ENCODE measurements at places on chromosomes 1 and 21.

- no peak for DNase-seq
Observed at GRCh38 chr1:162629077-162629627, 3.1 kb upstream of the DDR2 start.

DNA sequence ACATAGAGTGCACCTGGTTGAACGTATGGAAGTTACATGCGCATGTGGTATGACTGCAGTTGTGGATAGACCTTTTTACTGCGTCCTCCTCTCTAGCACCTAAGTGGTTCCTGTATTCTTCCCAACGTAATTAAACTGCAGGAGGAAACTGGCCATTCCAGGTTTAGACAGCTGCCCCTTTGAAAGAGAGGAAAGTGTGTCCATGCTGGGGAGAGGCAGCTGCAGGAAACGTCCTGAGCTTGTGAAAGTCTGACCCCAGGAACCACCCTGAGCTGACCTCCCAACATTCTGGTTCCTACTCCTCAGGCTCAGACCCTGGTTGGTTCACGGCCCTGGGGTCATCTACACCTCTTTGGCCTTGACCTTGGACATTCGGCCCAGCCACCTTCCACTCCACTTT is 309.3 kb downstream of the DISC1 start:
- DNase-seq: no peak

GRCh38 chr21:19290328-19290727 is 886.7 kb upstream of the TMPRSS15 start:
- no peak for DNase-seq

DNA sequence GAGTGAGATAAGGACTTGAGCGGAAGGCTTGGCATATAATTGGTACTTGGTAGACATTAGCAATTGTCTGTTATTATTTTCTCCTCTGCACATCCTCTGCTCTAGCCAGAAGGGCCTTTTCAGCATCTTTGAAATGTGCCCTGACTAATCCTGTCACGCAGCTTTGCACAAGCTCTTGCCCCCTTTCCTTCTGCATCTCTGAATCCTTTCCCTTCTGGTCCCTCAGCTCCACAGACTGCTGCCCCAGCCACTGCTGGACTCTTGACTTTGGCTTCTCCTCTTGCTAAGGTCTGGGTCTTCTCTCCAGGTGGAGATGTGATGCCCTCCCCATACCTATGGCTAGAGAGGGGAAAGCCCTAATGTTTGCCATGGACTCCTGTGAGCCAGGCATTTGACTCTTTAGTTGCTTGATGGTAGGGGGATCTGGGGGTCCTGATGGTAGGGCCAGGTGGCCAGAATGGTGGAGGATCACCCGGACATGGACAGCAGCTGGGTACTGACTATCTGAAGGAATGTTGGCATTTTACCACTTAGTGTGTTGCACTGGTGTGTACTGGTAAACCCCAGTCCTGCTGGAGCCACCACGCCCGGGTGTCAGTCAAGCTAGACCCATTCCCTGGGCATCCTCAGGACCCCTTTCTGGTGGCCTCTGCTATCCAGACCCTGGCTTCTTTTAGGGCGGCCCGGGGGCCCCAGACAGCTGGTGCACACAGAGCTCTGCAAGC is 4.4 kb downstream of the HPCA start:
- DNase-seq: no peak

DNA sequence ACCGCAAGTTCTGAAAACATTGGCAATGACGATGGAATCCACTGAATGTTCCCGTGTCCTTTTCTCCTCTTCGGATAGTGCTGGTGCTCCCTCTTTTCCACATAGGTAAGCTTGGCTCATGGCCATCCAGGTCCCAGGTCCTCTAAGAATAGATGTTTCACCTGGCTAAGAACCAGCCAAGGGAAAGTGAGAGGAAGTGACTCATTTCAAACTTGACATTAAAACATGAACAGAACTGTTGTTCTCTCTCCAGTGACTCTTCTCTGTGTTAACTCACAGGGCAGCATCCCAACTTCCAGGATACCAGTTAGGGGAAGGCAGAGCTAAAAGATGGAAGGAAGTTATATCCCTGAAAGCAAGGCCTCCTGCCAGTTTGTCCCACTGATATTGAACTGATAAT is 493.8 kb upstream of the CHRM3 start:
- DNase-seq: no peak

- DNase-seq: no peak
Observed at GRCh38 chr1:61419657-61420056, 305.3 kb downstream of the TM2D1 start.

- DNase-seq: no peak
Observed at GRCh38 chr1:27601321-27601770, 2.6 kb downstream of the AHDC1 start.

GRCh38 chr1:221549815-221550214 is 192.1 kb downstream of the DUSP10 start:
- DNase-seq: no peak

GRCh38 chr1:113479713-113480676 is 89.7 kb downstream of the MAGI3 start:
- DNase-seq: no peak

DNA sequence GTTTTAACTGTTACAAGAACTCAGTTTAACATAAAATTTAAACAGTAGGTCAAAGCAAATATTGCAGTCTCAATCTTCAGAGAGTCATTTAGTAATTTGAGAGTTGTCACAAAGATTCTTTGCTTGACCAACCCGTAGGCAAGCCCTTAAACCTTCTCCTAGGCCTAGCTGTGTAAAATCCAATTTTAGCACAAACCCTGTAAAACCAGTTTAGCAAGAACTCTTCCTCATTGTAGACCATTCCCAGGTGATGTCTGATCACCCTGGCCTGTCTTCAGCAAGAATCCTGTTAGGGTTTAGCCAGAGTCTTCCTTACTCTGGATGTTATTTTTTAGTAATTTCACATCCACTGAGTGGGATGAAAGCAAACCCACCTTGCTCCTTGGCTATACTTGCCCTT is 30.1 kb downstream of the LRIG2 start:
- DNase-seq: no peak

DNA sequence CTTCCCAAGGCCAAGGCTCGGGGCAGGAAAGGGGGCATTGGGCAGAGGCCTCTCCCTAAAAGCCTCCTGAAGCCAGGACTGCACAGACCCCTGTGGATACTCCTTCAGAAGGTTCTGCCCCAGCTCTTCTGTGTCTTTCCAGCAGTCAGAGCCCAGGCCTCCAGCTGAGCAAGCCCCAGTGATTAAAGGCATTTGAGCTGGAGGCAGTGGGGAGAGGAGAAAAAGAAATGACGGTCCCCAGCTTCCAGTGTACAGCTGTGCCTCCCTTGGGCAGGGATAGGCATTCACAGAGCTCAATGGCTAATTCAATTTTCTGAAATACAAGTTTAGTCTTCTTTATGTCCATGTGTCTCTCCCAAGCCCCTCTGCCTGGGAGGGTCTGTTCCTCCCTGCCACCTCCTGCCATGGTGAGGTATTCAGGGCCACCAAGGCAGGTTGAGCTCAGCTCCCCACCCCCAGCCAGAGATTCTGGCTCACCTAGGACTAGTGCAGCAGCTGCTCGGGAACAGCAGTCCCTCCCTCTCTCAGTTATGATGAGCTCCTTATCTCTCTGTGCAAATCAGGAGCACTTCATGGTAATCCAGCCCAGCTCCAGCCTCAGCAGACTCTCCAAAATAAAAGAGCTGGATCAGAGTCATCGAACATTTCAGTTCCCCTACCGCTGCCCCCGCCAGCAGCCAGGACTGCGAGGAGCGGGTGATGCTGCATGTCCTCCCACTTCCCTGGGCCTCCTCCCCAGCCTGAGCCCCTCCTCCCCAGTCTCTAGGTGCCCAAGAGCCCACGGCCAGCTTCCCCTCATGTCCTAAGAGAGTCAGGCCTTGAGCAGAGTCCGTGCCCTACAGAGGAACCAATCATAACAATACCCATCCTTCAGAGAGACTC is 208.4 kb upstream of the ZC3H12A start:
- DNase-seq: no peak

- DNase-seq: no peak
Observed at GRCh38 chr1:31297277-31298247, 730 bp downstream of the ZCCHC17 start.

- DNase-seq: peak; percentile 21
Observed at GRCh38 chr1:182614796-182615454, 10.7 kb upstream of the RGS16 start.

DNA sequence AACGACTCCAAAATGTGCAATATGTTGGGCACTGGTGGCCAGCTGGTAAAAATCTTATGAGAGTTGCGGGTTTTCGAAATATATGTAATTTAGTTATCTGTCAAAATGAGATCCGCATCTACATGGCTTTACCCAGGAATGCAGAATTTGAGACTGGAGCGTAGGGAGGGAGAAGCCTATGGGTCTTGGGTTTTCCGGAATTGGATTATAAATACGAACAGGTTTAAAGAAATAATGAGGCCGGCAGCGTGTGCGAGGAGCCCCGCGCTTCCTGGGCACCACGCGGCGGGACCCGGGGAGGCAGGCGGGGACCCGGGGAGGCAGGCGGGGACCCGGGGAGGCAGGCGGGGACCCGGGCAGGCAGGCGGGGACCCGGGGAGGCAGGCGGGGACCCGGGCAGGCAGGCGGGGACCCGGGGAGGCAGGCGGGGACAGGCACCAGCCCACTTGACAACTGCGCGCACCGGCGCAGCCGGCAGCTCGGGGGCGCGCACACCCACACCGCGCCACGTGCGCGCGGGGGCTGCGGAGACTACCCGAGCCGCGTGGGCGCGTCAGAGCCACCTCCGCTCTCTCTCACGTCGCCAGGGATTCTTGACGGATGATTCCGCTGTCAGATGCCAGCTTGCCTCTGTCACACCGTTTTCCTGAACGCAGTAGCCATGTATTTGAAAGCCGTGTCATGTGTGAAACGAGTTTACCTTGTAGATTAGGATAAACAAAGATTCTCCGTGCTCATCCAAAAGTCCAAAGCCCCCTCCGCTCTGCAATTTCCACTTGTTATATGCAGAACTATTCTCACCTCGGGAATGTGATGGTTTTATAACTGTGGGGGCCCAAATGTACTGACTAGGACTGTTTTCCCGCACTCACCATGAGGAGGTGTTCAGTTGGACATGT is 54.3 kb upstream of the HNRNPU start:
- peak; percentile 29 for DNase-seq

- DNase-seq: no peak
Observed at GRCh38 chr1:73914951-73915350, 283.0 kb downstream of the LRRIQ3 start.

DNA sequence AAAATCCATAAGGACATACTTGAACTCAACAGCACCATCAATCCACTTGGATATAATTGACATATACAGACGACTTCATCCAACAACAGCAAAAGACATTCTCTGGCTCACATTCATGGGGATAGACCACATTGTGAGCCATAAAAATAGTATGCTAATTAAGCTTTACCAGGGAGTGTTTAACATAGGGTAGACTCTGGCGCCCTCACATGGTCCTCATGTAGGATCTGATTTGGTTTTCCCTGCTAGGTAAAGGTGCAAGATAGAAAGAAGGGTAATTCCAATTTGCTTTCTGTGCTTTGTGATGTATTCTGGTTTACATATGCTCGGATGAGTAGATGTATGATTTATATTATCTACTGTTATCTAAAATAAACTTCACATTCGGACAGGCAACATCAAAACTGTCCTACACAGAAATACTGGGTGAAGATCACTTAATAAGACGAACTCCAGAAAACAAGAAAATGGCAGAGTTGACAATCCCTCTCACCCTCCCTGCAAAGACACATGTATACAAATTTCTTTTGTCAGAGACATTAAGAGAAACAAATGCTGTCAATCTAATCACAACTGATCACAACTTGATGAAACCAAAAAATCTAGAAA is 27.7 kb downstream of the CR1L start:
- no peak for DNase-seq

- no peak for DNase-seq
Observed at GRCh38 chr1:155892796-155893195, 18.4 kb downstream of the RIT1 start.

GRCh38 chr1:182299728-182300616 is 91.6 kb downstream of the GLUL start:
- DNase-seq: no peak

GRCh38 chr1:243244432-243244841 is 10.6 kb downstream of the CEP170 start:
- no peak for DNase-seq

GRCh38 chr1:66570196-66570595 is 36.2 kb downstream of the SGIP1 start:
- DNase-seq: no peak

DNA sequence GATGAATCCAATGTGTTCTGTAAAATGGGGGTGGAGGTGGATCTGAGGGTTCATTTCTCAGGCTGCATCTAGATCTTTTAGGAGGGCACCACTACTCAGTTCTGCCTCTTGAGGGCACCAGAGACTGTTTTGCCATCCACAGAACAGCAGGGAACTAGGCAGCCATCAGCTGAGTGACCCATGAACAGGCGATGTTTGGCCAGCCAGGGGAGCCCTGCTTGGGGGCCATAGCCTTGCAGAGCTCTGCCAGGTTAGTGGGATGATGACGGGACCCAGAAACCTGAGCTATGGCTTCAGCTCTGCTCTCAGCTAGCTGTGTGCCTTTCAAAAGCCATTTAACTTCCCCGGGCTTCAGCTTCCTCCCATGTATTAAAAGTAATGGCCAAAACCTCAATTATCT is 13.4 kb upstream of the NOS1AP start:
- no peak for DNase-seq

All from T-helper 1 cell (primary cell).